ENCODE measurements at places on chromosomes 4 and X.
A peak's percentile ranks its signal among the peaks of the same experiment; 100 is the strongest.

DNA sequence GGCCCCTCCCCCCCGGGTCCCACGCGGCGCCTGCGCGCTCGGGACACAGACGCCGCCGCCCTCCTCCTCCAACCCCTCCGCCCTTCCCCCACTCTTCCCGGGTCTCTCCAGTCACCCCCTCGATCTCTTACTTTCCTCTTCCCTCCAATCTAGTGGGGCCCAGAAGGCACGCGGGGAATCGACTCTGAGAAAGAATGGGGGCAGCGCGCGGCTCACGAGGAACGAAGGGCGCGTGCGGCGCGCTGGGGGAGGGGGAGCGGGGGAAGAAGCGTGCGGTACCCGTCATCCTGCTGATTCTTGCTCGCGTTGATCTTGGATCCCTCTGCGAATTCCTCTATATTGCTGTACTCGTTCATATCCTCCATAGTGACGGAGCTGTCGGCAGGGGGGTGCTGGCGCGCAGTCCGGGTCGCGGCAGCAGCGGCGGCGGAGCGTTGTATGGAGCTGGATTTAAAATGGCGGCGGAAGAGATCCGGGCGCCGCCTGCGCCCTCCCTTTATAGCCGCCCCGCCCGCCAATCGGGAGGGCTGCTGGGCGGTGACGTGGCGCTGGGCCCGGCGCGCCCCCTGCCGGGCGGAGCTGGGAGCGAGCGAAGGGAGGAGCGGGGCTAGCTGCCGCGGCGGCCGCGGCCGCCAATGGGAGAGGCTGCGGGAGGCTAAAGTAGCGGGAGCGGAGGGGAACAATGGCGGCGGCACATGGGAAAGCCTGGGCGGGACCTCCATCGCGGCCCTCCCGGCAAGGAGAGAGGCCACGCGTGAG, 1.1 kb downstream of the HNRNPDL start:
- DNase-seq = peak; percentile 89

GRCh38 chrX:9710332-9710731, 55.3 kb downstream of the GPR143 start:
- DNase-seq = no peak

DNA sequence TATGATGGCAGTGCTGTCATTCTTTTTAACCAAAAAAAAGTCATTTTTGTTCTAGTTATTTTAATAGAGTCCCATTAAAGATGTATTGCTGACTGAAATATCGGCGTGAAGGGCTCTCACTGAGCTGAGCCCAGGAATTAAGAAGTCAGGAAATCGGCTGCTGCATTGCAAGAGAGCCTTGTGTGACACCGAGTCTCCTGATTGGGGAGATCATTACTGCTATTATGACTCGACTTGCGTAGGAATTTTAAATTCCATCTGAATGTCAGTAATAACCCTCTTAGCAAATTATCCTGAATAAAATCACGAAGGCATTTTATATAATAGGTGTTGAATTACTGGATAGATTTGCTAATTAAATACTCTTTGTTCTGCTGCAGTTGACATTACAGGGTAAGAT, 111.5 kb downstream of the POLA1 start:
- no peak for DNase-seq

- DNase-seq = no peak
Observed at GRCh38 chr4:3075652-3075981, 1.1 kb downstream of the HTT start.

DNA sequence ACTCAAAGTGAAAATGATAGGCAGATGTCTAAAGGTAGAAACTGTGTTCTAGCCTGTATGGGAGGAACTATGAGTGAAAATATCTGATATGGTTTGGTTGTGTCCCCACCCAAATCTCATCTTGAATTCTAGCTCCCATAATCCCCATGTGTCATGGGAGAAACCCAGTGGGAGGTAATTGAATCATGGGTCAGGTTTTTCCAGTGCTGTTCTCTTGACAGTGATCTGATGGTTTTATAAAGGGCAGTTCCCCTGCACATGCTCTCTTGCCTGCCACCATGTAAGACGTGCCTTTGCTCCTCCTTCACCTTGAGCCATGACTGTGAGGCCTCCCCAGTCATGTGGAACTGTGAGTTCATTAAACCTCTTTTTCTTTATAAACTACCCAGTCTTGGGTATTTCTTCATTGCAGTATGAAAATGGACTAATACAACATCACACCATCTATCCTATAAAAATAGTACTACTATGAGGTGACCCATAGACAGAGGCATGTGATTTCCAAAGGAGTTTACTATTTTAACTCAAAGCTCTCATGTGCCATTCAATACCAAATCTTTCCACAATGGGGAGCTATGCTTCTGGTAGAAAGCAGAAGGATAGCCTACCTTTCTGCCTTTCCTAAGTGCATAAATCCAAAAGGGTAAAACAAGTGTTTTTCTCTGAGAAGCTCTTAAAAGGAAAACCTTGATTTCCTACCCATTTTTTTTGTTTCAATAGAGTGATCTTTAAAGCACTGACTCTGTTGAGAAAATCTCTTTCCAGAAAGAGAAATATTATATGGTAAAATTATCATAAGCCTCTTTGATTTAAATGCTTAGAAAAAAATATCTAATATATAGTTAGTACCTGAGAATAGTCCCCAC, 38.8 kb downstream of the SEC31A start:
- DNase-seq = no peak

All from hypothalamus (tissue), 51 donors.